ENCODE measurements at places on chromosomes 1 and 21.

- DNase-seq: no peak
Measured at GRCh38 chr1:233315718-233316301, 11.7 kb upstream of the MAP3K21 start.

- no peak for DNase-seq
Measured at GRCh38 chr1:76546354-76546933, 320.8 kb upstream of the ST6GALNAC5 start.

- DNase-seq: no peak
Measured at GRCh38 chr1:226405411-226405988, 2.4 kb downstream of the PARP1 start.

- DNase-seq: no peak
Measured at GRCh38 chr1:32981003-32981901, 16.6 kb upstream of the RNF19B start.

DNA sequence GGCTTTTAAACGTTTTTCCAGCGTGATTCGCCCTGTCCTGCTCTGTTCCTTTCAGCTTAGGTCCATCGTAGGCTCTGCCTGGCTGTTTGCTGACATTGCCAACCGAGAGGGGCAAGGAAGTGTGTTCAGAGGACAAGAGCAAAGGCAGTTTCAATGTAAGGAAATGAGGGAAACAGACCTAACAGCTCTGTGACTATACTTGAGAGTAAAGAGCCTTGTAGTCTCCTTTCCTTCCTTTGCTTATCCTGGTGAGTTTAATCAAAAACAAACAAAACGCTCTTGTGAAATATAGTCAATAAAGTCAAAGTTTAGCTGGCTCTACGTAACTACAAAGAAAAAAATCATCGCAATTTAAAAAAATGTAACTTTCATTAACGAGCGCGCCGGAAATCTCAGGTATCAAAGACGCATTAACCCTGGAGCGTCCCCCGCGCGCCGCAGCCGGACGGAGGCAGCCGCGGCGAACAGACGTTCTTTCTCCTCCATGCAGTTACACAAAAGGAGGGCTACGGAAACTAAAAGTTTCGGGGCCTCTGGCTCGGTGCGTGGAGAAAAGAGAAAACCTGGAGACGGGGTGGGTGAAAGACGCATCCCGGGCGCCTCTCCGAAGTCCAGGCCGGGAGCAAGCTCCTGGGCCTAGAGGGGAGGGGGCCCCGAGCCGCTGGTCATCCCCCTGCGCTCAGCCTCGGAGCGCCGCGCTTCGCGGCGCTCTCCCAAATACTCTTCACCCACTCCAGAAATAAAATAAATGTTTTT, 617 bp upstream of the ADGRL2 start:
- no peak for DNase-seq

GRCh38 chr1:47772281-47772680, 224.9 kb downstream of the TRABD2B start:
- no peak for DNase-seq

GRCh38 chr1:247576514-247576913, 11.6 kb upstream of the OR2G2 start:
- no peak for DNase-seq

DNA sequence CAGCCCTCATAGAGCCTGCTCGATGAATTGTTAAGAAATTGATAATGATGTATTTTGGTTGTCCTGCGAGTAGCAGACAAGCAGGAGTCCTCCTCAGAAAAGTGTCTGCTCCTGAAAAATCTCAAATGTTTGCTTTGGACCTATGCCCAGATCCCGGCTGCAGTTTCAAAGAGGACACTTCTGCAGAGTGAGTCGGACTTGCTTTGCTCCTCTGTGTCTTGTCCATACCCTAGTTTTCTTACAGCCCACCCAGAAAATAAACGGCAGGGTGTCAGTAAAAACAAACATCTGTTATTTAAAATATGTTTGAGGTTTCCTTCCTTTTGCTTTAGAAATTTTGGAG, 2.8 kb downstream of the S100A10 start:
- no peak for DNase-seq

GRCh38 chr1:217891966-217892365, 260.8 kb downstream of the SPATA17 start:
- DNase-seq: no peak

- no peak for DNase-seq
Measured at GRCh38 chr1:74715236-74715502, 17.7 kb downstream of the CRYZ start.

DNA sequence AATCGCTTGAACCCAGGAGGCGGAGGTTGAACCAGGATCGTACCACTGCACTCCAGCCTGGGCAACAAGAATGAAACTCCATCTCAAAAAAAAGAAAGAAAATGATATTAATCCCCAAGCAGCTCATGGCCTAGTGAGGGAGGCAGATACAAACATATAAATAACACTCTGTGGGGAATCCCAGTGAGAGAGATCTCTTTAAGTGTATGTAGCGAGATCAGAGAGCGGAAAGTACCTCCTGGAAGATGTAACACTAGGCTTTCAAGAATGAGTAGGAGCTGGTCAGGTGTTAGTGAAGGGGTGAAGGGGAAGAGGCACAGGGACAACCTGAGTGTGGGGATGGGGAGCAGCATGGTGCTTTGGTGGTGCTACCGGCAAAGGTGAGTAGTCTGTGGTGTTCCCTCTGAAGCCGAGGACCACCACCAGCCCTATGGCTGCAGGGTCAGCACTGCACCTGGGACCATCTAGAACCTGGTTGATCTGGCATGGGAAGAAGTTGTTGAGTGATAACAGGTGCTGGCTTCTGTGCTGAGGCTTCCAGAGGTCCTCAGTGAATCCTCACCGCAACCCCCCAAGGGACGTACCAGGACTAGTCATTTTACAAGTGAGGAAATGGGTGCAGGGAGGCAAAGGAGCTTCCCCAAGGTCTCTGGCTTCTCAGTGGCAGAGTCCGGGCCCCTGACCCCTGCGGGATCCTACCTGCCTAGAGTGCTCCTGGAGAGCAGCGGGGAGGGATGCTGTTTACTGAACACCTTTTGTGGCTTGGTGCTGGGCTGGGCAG, 367.6 kb upstream of the VAMP3 start:
- DNase-seq: no peak

DNA sequence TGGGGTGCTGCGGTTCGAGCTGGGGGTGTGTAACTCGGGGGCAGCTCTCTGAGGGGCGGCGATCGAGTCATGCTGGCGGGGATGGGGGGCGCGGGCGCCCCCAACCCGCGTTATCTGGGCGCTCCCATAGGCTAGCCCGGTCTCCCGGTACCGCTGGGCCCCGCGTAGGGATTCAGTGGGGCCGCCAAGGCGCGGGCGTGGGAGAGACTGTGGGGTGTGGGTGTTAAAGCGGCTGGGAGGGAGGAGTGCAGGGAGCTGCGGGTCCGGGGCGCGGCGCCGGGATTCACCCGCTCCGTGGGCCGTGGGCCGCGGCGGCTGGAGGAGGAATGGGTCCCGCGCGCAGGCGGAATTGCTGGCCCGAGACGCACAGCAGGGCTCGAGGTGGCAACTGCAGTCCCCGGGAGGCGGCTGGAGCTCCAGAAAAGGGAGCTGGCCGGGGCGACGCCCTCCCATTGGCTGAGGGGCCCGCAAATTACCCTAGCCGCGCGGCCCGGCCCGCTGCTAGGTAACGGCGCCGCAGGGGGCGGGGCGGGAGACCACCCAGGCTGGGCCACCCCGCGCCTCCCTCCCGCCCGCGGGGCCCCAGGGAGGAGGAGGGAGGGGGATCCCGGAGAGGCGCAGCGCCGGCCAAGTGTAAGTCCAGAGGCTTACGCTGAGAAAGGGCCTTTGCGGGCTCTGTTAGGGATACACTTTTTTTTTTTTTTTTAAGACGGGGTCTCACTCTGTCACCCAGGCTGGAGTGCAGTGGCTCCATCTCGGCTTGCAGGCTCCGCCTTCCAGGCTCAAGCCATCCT, at the start of gene PTCH2:
PTCH2 (minus strand) TSS at position 392 of the 794 bp plus-strand sequence; CDS start at position 71, 321 bp downstream.
- peak; percentile 10 for DNase-seq

- no peak for DNase-seq
Measured at GRCh38 chr1:110870721-110871388, 2.1 kb upstream of the CD53 start.

DNA sequence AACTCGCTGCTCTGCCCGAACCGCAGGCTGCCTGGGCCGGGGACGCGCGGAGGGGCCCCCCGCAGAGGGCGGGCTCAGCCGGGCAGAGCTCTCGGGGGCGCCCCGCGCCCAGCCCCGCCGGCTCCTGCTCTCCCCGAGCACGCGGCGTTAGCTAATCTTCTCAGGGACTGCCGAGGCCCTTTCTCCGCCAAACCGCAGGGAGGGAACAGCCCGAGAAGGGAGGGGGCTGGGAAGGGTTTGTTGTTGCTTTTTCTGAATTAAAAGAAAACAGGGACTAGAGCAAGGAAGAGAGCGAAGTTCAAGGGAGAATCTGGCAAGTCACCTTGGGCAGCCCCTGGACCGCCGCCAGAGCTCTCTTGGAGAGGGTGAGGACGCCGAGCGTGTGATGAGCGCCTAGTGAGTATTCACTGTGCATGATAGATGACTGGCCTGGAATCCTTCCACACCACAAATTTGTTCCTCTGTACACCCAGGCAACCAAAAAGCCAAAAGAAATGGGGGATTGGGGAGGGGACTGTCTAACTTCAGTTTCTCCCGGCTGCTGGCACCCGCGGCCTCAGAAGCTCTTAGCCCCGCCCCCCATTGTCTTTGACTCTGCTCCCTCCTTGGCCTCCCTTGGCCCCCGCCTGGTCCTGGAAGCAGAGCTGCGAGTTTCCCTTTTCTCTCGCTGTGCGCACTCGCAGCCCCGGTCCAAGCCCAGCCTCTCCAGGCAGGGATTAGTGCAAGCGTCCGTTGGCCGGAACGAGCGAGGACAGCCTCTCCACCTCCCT, 19.7 kb upstream of the LMX1A start:
- no peak for DNase-seq

- DNase-seq: no peak
Measured at GRCh38 chr1:169078163-169078883, 28.2 kb upstream of the ATP1B1 start.

- DNase-seq: no peak
Measured at GRCh38 chr1:3685222-3685621, 32.9 kb downstream of the TP73 start.
